ENCODE measurements at places on chromosomes 11 and 22.

DNA sequence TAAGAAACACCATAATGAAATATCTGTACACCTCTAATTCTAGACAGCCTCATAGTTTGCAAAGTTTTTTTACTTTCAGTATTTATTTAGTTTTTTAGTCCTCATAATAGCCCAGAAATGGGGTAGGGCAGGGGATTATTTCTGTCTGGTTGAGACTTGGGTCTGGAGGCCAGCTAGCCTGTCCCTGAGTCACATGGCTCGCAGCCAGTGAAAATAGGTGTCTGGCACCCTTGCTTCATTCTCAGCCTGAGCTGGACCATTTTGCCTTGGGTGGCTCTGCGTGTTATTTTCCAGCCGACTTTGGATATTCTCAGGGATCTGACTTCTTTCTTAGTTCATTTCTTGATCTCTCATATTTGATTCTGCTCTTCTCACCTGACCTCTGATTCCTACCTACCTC lies 123.9 kb upstream of the NARS2 start:
- no peak for DNase-seq

- DNase-seq: no peak
Observed at GRCh38 chr22:50605002-50605612, 4.5 kb downstream of the MAPK8IP2 start.

DNA sequence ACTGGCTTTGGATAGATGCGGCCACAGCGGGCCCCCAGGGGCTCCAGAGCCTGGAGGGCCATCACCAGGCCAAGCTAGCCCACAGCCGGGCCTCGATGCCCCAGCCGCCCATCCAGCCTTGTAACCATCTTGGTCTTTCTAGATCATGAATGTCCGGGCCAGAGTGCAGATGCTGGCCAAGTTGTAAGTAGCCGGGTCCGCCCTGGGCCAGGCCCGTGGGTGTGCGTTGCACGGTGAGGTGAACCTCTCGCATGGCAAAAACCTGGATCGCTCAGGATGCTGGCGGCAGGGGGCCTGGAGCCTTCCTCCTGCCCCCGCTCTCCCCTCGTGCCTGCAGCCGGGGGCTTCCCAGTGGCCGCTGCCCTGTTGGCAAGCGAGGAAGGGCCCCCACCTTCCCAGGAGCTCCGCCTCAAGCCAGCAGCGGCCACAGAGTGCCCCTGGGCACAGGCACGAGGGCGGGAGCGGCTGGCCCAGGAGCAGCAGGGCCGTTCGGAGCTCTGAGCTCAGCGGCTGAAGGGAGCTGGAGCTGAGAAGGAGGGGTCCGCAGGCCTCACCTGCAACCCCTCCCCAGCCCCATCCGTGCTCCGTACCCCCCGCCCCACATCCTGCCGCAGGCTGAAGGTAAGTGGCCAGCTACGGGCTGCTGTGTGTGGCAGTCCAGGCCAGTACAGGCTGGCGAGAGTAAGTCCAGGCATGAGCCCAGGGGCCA lies 10.9 kb upstream of the MRPL23 start:
- no peak for DNase-seq

DNA sequence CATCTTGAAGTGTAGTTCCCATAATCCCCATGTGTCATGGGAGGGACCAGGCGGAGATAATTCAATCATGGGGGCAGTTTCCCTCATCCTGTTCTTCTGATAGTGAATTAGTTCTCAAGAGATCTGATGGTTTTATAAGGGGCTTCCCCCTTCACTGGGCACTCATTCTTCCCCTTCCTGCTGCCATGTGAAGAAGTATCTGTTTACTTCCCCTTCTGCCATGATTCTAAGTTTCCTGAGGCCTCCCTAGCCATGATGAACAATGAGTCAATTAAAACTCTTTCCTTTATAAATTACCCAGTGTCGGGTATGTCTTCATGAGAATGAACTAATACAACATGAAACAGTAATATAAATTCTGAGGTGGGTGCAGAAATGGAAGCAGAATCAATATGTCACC lies 12.1 kb upstream of the SPTBN2 start:
- DNase-seq: no peak

DNA sequence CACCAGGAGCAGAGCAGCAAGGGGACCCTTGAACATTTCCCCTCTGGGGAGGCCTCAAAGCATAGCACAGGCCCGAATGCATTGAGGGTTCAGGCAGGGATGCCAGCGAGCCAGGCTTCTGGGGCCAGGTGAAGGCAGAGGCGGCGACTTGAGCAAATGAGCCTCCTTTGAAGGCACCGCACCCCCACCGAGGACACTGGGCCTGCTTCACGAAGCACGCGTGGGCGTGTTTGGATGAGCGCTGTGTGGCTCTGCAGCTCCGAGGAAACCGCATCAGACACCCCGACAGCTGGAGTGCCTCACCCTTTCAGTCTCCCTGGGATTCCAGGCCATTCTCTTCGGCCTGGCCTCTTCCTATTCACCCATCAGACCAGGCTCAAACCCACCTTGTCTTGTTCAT lies 301.8 kb downstream of the NTM start:
- no peak for DNase-seq

DNA sequence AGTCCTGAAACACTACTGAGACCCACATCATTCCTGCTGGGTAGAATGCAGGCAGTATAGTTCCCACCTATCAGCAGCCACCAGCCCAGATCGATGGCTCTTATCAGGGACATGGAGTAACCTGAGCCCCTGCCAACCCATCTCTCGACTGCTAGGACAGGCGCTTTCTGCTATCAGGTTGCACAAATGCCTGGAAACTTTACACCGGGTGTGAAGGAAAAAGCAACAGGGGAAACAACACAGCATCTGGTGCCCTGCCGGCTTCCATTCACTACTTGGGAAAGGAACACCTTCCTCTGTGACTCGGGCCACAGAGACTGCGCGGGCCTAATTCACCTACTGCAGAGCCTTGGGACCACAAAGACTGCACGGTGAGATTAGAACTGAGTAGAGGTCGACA lies 18.5 kb downstream of the RBFOX2 start:
- DNase-seq: no peak

DNA sequence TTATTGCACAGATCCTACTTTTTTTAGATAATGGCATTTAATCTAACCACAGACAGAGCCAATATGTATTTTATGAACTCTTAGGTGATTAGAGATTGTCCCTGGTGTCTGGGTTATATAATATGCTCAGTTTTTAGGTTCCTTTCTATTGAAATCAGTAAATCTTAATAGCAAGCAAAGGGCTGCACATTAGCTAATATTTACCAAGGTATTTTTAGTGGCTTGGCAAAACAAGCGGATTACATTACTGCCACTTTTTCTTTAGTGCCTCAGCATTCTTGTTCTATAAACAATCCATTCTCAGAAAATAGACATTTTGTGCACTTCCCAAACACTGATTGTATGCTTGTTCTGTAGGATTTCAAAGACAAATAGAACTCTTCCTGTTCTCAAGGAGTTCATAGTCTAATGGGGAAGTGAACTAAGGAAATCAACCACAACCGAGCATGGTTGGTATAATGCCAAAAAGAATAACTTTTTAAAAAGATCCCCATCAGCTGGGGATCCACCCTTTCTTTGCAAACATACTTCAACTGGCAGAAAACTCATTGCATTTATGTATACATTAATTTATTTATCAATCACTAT lies 23.8 kb downstream of the KCNJ1 start:
- DNase-seq: no peak

DNA sequence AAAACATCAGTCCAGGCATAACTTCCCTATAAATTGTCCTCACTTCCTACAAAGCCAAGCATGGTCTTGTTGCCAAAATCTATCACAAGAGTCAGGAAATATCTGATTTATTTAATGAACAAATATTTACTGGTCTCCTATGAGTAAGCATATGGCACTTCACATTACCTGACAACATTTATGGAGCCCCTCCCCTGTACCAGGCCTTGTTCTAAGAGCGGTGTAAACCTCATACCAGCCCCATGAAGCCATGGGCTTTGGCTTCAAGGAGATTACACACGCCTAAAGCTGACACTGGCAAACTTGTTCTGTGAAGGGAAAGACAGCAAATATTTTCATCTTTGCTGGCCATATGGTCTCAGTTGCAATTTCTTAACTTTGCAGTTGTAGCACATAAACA lies 43.0 kb upstream of the EIF3D start:
- DNase-seq: no peak

GRCh38 chr11:46611526-46612304 lies 5.3 kb downstream of the HARBI1 start:
- DNase-seq: no peak

- DNase-seq: no peak
Observed at GRCh38 chr11:113663567-113663966, 42.5 kb downstream of the TMPRSS5 start.

GRCh38 chr11:102204174-102204573 lies 93.9 kb downstream of the YAP1 start:
- no peak for DNase-seq

GRCh38 chr22:46754110-46754799 lies 8.2 kb upstream of the TBC1D22A start:
- no peak for DNase-seq

- peak; percentile 17 for DNase-seq
Observed at GRCh38 chr11:120335556-120335907, 681 bp upstream of the ARHGEF12 start.

- no peak for DNase-seq
Observed at GRCh38 chr11:119015054-119015611, 3.0 kb downstream of the RPS25 start.

- DNase-seq: no peak
Observed at GRCh38 chr22:35312198-35313059, 12.7 kb downstream of the TOM1 start.

DNA sequence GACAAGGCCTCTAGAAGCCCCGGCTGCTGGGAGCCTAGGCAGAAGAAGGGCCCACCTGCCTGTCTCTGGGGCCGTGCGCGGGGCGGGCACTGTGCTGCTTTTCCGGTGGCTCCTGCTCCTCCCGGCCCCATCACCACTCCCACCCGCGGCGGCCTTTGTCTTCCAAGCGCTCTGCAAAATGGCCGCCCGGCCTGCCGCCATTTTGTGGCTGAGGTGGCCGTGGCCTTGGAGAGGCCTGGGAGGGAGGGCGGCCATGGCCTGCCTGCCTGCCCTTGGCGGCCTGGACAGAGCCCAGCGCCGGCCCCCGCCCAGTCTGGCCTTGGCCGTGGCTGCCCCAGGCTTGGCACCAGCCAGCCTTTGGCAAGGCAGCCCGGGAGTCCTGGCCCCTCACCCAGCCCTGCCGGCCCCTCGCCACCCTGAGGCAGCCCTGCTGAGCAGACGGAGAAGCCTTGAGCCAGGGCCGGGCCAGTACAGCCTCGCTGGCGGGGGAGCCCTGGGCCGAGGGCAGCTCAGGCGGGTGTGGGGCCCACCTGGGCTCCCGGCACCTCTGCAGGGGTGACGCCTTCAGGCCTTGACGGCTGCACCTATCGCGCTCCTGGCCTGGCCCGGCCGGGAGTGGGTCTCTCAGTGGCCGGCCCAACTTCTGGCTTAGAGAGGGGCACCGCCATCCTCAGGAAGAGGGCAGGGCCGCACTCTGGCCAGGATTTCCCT lies 46.0 kb upstream of the PPARA start:
- DNase-seq: no peak

GRCh38 chr11:47393163-47394049 lies 15.0 kb upstream of the SLC39A13 start:
- DNase-seq: no peak

- DNase-seq: no peak
Observed at GRCh38 chr11:68923614-68924013, 19.9 kb downstream of the IGHMBP2 start.

DNA sequence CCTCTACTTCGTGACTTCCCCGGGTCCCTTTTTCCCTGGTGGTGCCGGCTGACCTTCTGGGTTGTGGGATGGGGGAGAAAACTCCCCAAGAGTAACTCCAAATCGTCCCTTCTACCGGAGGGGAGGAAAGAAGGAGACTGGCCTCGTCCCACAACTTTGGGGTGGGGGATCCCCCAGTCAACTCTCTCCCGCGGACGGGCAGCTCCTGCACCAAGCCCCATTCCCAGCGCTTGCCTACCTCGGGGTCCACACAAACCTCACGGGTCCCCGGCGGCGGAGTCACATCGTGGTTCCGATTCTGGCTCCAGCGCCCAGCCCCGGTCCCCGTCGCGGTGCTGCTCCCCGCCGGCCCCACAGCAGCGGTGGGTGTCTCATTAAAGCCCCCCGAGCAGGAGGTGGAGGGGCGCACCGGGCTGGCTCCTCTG lies 317 bp downstream of the BDNF start:
- no peak for DNase-seq

DNA sequence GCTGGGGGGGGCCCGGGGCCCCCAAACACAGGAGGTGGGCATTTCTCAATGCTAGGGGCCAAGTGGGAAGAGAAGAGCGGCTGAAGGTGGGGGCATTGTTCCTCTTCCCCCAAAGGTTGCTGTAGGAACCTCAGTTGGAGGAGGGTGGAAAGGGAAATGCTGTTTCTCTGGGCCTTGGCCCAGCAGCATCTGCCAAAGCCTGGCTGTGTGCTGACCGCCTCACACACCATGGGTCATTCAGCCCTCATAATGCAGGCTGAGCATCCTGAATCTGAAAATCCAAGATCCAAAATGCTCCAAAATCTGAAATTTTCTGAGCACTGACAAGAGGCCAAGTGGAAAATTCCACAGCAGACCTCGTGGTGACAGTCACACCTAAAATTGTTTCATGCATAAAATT lies 49.0 kb upstream of the BID start:
- no peak for DNase-seq

DNA sequence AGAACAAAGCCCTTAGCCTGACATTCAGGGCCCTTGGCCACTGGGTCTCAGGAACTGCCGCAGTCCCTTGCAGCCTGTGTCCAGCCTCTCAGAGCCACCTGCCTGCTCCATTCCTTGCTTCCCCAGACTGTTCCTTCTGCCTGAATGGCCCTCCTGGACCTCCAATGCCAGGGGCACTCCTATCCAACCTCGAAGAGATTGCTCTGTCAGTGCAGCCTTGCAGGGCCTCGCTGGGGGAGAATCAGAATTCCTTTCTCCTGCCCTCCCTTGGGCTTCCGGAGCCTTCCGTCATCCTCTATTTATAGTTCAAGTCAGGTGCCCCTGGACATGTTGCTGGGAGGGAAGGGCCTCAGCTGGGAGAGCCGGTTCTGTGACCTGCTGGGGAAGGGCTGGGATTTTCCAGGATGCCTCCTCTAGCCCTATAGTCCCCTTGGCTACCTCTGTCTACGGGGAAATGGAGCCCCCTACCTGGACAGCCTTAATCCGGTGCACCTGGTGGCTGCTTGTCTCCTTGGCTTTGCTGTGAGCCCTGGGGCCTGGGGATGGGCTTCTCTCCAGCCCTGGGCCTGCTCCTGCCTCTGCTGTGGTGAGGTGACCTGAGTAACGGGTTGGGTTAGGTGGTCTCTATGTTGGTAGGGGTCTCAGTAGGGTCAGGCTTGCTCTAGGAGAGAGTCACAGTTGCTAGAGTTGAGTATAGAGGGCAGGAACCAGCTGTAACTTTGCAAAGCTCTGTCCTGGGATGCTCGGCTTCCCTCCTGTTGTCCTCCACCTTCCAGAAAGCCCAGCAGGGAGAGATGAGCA lies 45.9 kb upstream of the SYT7 start:
- no peak for DNase-seq

DNA sequence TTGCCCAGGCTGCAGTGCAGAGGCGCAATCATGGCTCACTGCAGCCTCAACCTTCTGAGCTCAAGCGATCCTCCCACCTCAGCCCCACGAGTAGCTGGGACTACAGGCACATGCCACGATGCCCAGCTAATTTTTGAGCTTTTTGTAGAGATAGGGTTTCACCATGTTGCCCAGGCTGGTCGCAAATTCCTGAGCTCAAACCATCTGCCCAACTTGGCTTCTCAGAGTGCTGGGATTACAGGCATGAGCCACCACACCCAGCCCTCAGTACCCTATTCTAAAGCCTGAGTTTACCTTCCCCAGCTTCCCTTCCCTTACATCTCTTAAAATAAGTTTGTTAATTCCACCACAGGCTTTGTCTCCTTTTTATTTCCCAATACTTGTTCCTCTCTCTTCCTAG lies 59.1 kb downstream of the AMBRA1 start:
- no peak for DNase-seq

- DNase-seq: no peak
Observed at GRCh38 chr11:128985880-128986279, 43.2 kb upstream of the TP53AIP1 start.

Data from central memory CD4-positive, alpha-beta T cell (primary cell).